ENCODE measurements at places on chromosomes 3 and 15.
A peak's percentile ranks its signal among the peaks of the same experiment; 100 is the strongest.

- DNase-seq = no peak
Observed at GRCh38 chr3:30737743-30738499, 131.5 kb downstream of the TGFBR2 start.

DNA sequence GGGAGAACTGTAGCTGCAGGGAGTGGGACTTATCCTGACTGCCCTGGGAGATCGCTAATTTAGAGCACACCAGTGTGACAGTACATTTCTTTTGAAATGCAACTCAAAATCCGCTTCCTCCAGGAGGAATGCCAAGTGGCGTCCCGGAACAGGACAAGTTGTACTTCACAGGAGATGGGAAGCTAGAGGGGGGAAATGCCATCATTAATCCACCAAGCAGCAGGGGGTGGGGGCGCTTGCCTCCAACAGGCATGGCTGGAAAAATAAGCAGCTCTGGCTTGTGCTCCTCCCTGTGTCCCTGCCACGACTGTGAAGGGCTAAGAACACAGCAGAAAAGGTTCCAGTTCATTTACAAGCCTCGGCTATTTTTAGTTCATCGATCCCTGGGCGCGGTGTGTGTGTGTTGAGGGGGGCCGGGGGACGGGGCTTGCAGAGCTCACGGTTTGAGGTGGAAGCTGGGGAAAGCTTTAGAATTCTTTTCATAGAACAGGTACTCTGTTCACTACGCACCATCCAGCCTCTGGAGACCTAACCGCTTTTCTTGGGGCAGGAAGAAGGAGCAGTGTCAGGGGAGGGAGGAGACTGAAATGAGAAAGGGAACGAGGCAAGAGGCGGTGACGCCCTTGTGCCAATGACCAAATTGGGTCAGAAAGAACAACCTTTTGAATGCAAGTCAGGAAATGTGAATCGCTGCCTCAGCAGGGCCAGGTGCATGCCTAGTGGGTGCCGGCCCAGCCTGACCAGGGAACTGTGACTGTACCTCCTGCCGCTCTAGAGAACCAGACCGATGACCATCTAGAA is 51.8 kb upstream of the DGKG start:
- DNase-seq = peak; percentile 2

DNA sequence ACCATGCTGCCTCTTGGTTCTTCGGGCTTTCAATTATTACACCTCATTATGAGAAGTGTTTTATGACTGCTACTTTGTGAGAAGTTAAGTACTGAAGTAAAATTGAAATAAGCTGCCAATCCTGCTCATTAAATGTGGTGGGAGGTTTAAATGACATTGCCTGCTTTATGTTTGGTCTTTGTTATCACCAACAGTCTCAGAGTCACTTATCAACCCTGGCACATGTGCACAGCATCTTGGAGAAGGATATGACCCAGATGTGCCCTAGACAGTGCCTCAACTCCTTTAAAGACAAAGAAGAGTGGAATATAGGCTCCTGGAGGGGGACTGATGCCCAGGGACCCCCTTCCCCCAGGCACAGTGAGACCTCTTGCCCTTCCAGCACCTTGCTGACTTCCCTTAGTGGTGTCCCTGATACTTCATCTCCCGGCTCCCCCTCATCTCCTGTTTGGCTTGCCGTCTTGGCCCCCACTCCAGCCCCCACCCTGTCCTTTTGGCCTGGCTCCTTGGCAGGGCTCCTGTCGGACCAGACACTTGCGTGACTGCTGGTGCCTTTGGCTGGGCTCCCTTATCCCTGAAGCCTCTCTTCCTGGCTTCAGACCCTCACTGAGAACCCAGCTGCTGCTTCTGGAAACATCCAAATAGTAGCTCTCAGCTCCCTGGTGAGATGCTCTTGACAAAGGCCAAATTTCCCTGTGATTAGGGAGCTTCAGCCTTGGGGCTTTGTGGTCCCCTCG is 39.8 kb downstream of the ARHGAP31 start:
- DNase-seq = no peak

GRCh38 chr3:32969656-32970055 is 18.2 kb downstream of the CCR4 start:
- no peak for DNase-seq

- DNase-seq = no peak
Observed at GRCh38 chr3:158093526-158093925, 12.7 kb downstream of the SHOX2 start.

GRCh38 chr3:113719758-113720157 is 23.3 kb upstream of the USF3 start:
- DNase-seq = no peak

DNA sequence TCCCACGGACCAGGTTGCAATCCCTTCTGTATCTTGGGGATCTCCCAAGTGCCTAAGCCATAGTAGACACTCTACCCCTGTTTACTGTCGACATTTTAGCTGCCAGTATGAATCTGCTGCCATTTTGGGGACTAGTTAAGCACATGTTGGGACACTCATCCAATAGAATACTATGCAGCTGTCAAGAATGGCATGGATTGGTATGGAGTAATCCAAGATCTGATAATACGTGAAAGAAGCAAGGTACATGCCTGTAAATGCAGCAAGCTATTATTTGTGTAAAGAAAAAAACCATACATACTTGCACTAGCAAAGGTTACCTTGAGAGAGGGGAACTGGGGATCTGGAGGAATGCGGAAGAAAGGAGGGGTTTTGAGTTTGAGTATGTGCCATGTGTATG is 129.3 kb downstream of the SMAD6 start:
- DNase-seq = no peak

- DNase-seq = no peak
Observed at GRCh38 chr15:63114465-63114864, 7.2 kb upstream of the LACTB start.

DNA sequence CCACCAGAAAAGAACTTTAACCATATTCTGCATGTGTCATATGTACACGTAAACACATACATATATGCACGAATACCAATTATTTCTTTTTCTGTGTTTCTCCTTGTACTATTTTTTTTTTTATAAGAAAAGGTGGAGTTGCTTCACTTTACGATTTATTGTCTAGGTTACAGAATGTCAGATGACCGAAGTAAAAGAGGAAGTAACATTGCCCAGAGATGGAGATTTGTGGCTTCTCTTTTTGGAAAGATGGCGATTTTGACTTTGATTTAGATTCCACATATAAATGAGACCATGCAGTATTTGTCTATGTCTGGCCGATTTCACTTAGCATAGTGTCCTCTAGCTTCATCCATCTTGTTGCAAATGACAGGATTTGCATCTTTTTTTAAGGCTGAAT is 293.1 kb downstream of the SV2B start:
- no peak for DNase-seq

- no peak for DNase-seq
Observed at GRCh38 chr3:143671626-143672025, 176.6 kb downstream of the SLC9A9 start.
